ENCODE measurements at places on chromosomes 3 and 15.

DNA sequence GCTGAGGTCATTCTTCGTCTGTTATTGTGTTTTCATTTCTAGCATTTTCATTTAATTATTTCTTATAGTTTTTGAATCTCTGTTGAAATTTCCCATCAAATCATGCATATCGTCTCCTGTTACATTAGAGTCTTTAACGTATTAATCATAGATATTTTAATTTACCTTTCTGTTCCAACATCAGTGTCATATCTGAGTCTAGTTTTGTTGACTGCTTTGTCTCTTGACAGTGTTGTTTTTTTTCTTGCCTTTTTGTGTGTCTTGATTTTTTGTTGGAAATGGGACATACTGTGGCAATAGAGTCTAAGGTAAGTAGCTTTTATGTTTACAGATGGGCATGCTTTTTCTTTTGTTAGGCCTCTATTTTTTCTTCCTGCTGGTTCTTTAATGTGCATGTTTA, 286.8 kb upstream of the THRB start:
- no peaks in the 10 kb centered on the region for H3K4me1 ChIP-seq
- no peaks in the 10 kb centered on the region for H3K27me3 ChIP-seq
- H3K4me3 ChIP-seq, result no peak overlapping the region
- DNase-seq, result no peak

DNA sequence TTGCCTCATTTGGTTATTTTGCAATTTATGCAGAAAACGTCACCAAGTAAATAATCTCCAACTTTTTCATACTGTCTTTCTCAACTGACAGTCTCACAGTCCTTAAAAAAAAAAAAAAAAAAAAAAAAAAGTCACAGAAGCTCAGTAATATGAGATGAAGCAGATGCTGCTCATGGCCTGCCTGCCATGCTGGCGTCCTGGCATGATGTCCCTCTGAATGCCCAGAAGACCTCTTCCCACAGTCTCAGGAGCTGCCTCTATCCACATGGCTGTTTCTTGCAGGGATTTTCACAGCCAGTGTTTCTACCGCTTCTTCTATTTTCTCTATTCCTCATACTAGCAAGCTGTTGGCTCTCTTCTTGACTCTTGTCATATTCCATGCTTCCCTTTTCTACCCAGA, 87.7 kb downstream of the TGFBR2 start:
- peaks cover 31% of the 10 kb centered on the region for H3K4me1 ChIP-seq
- no peak overlapping the region for H3K27ac ChIP-seq
- no peaks in the 10 kb centered on the region for H3K27me3 ChIP-seq
- peaks cover 82% of the 10 kb centered on the region for H3K36me3 ChIP-seq

GRCh38 chr15:97566961-97567360, 393.5 kb upstream of the ARRDC4 start:
- H3K36me3 ChIP-seq, result no peaks in the 10 kb centered on the region
- H3K27ac ChIP-seq, result no peak overlapping the region
- no peak overlapping the region for H3K4me3 ChIP-seq
- no peak for DNase-seq
- H3K27me3 ChIP-seq, result no peaks in the 10 kb centered on the region

GRCh38 chr15:61243983-61244593, 15.0 kb upstream of the RORA start:
- peaks cover 12% of the 10 kb centered on the region for H3K27me3 ChIP-seq
- peaks cover 2% of the 10 kb centered on the region for H3K4me1 ChIP-seq
- H3K36me3 ChIP-seq, result no peaks in the 10 kb centered on the region
- no peak overlapping the region for H3K27ac ChIP-seq
- no peak overlapping the region for H3K4me3 ChIP-seq
- DNase-seq, result no peak

- no peaks in the 10 kb centered on the region for H3K4me1 ChIP-seq
- no peak for DNase-seq
- H3K27ac ChIP-seq, result no peak overlapping the region
- no peaks in the 10 kb centered on the region for H3K36me3 ChIP-seq
- no peak overlapping the region for H3K4me3 ChIP-seq
These were observed 4.8 kb upstream of the VILL start for GRCh38 chr3:37985637-37986320.

DNA sequence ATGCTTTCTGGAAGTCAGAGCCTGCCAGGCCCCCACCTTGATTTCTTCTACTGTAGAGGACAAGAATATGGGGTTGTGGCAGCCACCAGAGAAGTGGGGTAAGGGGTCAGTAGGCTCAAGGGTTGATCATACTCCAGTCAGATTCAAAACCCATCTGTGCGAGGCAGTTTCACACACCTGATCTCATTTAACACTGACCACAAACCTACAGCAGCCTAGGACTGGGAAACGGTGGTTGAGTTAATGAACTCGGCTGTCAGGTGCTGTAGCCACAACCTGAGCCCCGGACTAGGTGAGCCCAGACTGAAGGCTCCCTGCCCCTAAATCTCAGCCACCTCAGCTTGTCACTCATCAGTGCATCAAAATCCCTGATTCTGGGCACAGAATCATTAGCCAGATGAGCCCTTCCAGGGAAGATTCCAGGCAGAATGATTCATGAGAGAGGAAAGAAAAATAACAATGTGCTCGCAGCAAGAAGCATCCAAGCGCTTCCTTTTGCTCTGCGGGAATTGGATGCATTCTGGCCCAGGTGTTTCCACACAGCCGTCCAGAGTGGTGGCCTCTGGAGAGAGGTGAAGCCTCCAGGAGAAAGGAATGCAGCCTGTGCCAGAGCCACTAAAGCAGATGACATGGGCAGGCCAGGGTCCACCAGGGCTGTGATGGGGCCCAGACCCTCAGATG, 102.1 kb downstream of the SRGAP3 start:
- H3K36me3 ChIP-seq, result peaks cover 4% of the 10 kb centered on the region
- no peak overlapping the region for H3K27ac ChIP-seq
- H3K4me1 ChIP-seq, result peaks cover 2% of the 10 kb centered on the region

- no peaks in the 10 kb centered on the region for H3K36me3 ChIP-seq
- no peak overlapping the region for H3K27ac ChIP-seq
- H3K4me3 ChIP-seq, result no peak overlapping the region
These were observed 138.3 kb upstream of the ROBO1 start for GRCh38 chr3:79906106-79906505.

- no peaks in the 10 kb centered on the region for H3K36me3 ChIP-seq
- H3K4me3 ChIP-seq, result no peak overlapping the region
- DNase-seq, result peak; percentile 16
- peaks cover 3% of the 10 kb centered on the region for H3K27me3 ChIP-seq
These were observed 190.1 kb downstream of the GOLGA6L6 start for GRCh38 chr15:20351448-20351971.

GRCh38 chr3:135218304-135218703, 423.2 kb downstream of the EPHB1 start:
- DNase-seq, result no peak
- H3K4me3 ChIP-seq, result no peak overlapping the region
- no peaks in the 10 kb centered on the region for H3K36me3 ChIP-seq
- no peaks in the 10 kb centered on the region for H3K4me1 ChIP-seq
- H3K27ac ChIP-seq, result no peak overlapping the region

- H3K36me3 ChIP-seq, result no peaks in the 10 kb centered on the region
- H3K27me3 ChIP-seq, result no peaks in the 10 kb centered on the region
- H3K4me3 ChIP-seq, result no peak overlapping the region
- no peak for DNase-seq
These were observed 1012.8 kb downstream of the ROBO2 start for GRCh38 chr3:78052746-78053145.

- H3K36me3 ChIP-seq, result no peaks in the 10 kb centered on the region
- no peaks in the 10 kb centered on the region for H3K27me3 ChIP-seq
- DNase-seq, result no peak
- H3K27ac ChIP-seq, result no peak overlapping the region
- H3K4me1 ChIP-seq, result peaks cover 2% of the 10 kb centered on the region
- H3K4me3 ChIP-seq, result no peak overlapping the region
These were observed 58.6 kb downstream of the FLNB start for GRCh38 chr3:58066842-58067241.

GRCh38 chr3:70811880-70812279, 499.4 kb upstream of the MDFIC2 start:
- peaks cover 13% of the 10 kb centered on the region for H3K27me3 ChIP-seq
- H3K4me1 ChIP-seq, result no peaks in the 10 kb centered on the region
- no peak overlapping the region for H3K27ac ChIP-seq
- DNase-seq, result no peak
- H3K4me3 ChIP-seq, result no peak overlapping the region

DNA sequence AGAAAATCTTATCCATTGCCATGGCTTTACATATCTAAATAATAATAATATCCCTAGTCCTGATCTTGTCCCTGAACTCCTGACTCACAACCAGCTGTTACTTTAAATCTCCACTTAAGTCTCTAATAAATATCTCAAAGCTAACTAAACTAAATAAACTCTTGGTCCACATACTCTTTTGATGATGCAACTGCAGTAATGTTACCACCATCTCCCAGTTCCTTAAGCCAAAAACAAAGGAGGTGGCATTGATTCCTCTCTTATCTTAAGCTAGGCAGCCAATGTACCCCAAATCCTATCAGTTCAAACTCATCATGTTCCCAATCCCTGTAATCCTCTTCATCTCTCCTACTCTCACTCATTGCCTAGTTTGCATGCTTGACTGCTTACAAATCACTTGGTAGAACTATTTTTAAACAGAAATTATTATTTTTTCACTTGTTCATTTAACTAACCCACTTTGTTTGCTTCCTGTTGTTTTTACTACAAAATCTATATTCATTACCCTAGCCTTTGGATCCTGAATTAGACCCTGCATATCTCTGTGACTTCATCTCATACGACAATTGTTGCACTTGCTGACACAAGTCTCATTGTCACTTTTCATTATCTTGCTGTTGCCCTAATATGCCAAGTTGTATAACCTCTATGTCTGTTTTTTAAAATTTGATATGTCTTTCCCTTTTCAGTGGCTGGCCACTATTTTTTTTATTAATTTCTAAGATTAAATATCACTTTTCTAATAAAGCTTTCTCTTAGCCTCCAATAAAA, 462.2 kb downstream of the ZPLD1 start:
- no peak for DNase-seq
- H3K4me1 ChIP-seq, result no peaks in the 10 kb centered on the region
- H3K4me3 ChIP-seq, result no peak overlapping the region
- H3K36me3 ChIP-seq, result no peaks in the 10 kb centered on the region
- H3K27ac ChIP-seq, result no peak overlapping the region
- no peaks in the 10 kb centered on the region for H3K27me3 ChIP-seq

DNA sequence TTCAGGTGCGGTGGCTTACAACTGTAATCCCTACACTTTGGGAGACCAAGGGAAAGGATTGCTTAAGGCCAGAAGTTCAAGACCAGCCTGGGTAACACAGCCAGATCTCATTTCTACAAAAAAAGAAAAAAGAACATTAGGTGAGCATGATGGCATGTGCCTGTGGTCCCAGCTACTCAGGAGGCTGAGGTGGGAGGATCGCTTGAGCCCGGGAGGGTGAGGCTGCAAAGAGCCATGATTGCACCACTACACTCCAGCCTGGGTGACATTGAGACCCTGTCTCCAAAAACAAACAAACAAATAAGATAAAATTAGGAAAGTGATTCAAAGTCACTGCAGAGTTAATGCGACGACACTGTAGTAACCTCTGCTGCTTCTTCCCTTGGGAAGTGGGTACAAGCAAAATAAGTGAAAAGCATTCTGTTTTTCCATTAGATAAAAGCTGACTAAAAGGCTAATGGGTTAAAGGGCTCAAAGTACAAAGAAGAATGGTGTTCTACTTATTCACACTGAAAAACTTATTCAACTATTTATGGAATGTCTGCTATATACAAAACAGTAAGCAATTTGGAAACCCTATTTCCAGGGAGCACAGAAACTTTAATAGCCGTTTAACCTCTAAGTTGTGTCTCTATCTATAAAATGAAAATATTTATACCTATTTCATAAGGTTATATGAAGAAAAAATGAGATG, 8.0 kb upstream of the RPS27L start:
- H3K27me3 ChIP-seq, result peaks cover 3% of the 10 kb centered on the region
- DNase-seq, result no peak
- no peaks in the 10 kb centered on the region for H3K36me3 ChIP-seq
- H3K4me1 ChIP-seq, result no peaks in the 10 kb centered on the region

GRCh38 chr3:58129041-58129770, 81.6 kb downstream of the DNASE1L3 start:
- DNase-seq, result no peak
- H3K4me1 ChIP-seq, result peaks cover 14% of the 10 kb centered on the region
- H3K27me3 ChIP-seq, result no peaks in the 10 kb centered on the region
- no peak overlapping the region for H3K27ac ChIP-seq
- no peak overlapping the region for H3K4me3 ChIP-seq

GRCh38 chr3:194382196-194382891, 12.8 kb upstream of the LRRC15 start:
- no peak overlapping the region for H3K27ac ChIP-seq
- H3K4me3 ChIP-seq, result no peak overlapping the region
- DNase-seq, result no peak
- H3K4me1 ChIP-seq, result no peaks in the 10 kb centered on the region
- no peaks in the 10 kb centered on the region for H3K36me3 ChIP-seq
